ENCODE measurements at places on chromosomes 4 and X.

DNA sequence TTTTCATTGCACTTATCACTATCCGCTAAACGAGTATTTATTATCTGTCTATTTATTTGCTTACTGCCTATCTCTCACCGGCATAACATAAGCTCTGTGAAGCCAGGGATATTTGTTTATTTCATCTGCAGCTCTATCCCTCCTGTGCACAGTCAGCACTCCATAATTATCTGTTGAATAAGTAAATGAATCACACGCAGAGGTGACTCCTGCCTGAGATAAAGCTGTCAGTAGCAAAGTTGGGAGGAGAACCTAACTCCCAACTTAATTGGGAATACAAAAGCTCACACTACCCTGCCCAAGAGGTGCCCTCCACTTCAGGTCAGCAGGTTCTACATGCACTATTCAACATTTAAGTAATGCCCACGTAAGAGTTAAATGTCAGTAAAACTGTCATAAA, 85.7 kb downstream of the CORIN start:
- no peak for DNase-seq

DNA sequence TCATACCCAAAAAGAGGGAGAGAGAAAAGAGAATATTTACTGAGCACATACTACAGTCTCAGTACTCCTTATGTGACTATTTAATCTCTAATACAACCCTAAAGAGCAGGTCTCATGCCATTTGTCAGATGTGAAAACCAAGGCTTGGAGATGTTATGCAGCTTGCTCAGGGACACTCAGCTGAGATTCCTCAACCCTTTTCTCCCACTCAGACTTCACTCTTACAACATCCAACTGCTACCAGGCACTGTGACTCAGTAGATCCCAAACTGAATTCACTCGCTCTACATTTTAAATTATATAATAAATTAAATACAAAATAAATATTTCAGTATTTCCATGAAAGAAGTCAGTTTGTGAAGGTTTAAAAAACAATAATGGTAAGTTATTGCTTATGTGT, 53.7 kb downstream of the TSPAN5 start:
- no peak for DNase-seq

DNA sequence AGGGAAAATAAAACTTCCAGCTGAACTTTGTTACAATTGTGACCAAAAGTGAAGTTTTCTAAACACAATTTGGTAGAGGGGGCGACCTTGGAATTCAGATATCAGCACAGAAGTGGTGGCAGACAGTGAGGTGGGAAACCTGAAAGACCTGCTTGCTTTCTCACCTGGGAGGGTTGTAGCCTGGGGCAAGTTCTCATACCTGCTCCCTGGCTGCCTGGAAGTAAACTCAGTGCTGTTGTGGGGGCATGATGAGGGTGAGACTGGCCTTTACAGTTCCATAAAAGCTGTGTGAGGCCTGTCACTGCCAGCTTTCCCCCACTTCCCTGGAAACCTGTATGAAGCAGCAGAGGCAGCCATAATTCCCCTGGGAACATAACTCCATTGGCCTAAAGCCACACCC, 1180.2 kb downstream of the FAM133A start:
- DNase-seq, result no peak

GRCh38 chrX:23515028-23515427, 152.3 kb upstream of the PRDX4 start:
- DNase-seq, result no peak

DNA sequence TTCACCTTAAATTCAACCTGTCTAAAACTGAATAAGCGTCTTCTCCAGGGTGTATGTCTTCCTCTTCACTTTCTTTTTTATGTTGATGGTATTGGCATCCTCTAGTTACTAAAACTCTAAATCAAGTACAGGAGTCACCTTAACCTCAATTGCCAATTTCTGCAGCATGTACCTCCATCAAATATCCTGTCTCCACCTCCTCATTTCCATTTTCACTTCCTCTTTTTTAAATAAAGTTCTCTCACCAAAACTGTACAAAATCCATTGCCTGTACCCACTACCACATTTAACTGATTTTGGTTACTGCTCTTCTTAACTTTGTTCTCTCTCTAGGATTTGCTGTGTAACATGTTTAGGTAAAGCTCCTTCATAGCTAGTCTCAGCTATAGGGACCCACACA, 9.2 kb upstream of the NPFFR2 start:
- DNase-seq, result no peak

DNA sequence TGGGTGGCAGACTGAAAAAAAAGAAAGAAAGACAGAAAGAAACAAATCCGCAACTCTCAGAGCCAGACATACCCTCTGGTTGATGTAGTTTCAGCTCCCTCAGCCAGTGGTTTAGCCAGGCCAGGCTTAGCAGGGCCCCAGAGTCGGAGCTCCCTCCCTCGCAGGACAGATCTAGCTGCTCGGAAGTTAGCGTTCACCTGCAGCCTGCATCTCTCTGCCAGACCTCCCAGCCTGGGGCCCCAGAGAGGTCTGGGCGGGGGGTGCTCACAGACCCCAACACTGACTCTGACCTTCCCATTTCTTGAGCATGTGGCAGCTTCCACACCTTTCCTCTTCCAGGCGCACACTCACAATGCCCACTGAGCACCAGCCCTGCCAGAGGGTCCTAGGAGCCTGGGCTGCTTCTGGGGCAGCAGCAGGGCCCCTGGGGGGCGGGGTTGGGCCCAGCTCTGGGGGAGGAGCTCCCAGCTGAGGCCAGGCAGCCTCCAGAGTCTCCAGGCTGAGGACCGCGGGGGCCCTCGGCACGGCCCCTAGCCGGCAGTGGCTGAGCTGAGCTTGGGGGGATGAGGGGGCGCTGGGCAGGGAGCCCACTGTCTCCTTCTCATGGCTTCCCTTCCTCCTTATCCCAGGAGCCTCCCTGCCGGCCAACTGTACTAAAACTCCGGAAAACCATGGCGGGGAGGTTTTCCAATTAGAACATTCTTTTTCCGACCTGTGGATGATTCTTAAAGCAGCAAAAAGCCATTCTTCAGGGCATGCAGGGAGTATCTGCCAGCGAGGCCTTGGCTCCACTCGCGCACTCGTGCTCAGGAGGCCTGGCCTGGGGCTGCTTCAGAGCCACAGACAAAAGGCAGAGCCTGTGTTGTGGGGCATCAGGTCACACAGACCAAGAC, 4.6 kb upstream of the ZNF185 start:
- no peak for DNase-seq

DNA sequence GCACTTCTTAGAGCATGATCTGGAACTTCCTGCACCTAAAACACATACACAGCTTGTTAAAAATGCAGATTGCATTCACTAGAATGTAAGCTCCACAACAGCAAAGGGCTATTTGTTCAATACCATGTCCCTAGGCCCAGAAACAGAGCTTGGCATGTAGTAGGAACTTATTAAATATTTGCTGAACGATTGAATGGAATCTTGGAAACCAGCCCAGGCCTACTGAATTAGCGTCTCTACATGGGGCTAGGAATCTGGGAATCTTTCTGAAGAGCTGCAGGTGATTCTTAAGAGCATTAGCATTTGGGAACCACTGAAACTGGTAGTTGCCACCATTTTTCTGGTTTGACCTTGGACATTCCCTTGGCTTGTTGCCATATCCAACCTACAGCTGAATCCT, 234.1 kb downstream of the STIM2 start:
- DNase-seq, result no peak

DNA sequence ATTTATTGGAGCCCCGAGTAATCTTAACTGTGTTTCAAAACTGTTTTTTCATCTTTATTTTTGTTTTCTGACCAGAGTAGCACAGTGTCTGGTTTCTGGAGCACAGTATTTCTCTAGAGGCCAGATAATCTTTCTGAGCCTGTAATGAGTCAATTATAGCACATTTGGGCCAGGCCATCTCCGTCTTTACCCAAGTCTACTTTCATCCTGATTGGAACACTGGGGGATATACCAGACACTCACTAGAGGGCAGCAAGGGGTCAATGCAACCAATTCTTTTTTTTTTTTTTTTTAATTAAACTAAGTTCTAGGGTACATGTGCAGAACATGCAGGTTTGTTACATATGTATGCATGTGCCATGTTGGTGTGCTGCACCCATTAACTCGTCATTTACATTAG, 282.0 kb downstream of the ARHGAP24 start:
- no peak for DNase-seq

GRCh38 chrX:119477812-119478232, 9.6 kb downstream of the SLC25A5 start:
- no peak for DNase-seq

DNA sequence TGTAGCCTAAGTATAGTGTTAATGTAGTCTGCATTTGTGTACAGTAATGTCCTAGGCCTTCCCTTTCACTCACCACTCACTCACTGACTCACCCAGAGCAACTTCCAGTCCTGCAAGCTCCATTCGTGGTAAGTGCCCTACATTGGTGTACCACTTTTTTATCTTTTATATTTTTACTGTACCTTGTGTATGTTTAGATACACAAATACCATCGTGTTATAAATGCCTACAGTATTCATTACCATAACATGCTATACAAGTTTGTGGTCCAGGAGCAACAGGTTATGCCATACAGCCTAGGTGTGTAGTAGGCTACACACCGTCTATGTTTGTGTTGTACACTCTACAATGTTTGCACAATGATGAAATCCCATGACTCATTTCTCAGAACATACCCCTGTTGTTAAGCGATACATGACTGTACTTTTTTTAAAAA, 15.4 kb downstream of the TSPAN5 start:
- no peak for DNase-seq

- no peak for DNase-seq
Measured at GRCh38 chr4:122692641-122693520, 39.6 kb upstream of the BBS12 start.

- DNase-seq, result no peak
Measured at GRCh38 chr4:8272472-8273428, 3.2 kb downstream of the HTRA3 start.

DNA sequence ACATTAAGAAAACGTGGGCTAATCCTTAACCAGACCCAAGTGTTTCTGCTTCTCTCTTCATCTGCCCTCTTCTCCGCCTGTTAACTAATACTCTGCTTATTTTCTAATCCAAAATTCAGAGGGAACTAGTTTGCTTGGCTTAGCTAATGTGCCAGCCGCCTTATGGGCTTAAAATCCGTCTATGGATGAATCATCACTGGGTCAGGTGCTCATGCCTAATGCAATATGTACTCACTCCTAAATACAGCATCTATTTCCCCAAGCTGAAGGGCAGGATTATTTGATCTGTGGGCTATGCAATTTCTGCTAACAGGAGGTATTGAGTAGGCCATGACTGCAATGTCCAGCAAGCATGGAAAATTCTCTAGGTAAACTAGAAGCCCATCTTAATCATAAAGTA, 12.4 kb downstream of the DYNLT3 start:
- DNase-seq, result no peak

DNA sequence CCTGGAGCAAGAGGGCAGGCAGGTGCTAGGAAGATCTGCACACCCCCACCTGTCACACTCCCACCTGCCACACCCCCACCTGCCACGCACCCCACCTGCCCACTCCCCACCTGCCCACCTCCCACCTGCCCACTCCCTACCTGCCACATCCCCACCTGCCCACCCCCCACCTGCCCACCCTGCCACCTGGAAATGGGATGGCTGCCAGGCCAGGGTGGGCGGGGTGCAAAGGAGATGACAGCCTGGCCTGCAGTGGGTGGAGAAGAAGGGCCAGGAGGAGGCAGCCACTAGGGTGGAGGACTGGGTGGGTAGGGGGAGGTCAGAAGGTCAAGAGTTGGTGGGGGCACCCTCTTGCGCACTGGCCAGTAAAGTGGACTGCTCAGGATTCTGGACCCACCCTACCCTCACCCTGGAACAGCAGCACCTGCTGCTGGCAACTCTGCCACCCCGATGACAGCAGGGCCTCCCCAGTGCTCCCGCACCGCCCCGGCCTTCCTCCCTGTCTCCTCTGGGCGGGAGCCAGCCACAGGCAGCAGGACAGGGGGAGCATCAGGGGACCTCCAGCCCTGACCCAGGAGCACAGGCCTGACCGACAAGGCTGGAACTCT, 66.8 kb upstream of the NKX1-1 start:
- no peak for DNase-seq

GRCh38 chr4:2277956-2278355, 16.0 kb upstream of the MXD4 start:
- DNase-seq, result no peak

- DNase-seq, result no peak
Measured at GRCh38 chr4:183554346-183554686, 49.5 kb downstream of the ING2 start.

DNA sequence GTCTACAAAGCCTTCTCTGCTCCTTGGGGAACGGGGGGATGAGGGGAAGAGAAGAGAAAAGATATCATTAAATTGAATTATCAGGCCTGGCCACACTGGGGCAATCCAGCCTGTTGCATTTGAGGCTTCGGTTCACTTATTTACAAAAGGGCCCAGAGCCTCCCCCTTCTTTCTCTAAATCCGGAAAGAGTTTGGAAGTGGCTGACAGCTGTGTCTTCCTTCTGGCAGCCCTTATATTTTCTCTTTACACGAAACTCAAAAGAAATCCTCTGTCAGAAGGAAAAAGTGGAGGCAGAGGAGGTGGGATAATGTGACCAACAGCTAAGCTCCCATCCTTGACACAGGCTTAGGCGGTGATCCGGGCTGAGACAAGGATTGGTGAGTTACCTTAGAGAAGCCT, 158.3 kb upstream of the TAPT1 start:
- DNase-seq, result no peak

DNA sequence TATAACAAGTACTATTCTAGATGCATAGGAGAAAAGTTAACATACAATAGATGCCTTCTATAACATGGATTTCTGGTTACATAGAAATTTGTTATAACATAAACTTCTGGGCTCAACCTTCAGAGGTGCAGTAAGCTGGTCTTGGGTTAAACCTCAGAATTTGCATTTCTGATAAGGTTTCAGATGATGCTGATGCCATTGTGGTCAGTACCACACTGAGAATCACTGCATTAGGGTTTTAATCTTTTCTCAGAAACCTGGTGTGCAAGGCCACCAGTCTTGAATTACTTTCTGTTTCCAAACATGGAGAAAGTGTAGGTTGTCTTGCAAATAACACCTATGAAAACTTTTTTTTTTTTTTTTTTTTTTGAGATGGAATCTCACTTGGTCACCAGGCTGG, 146.2 kb downstream of the SPOCK3 start:
- DNase-seq, result no peak

GRCh38 chrX:110310896-110311295, 7.0 kb downstream of the AMMECR1 start:
- DNase-seq, result peak; percentile 31

DNA sequence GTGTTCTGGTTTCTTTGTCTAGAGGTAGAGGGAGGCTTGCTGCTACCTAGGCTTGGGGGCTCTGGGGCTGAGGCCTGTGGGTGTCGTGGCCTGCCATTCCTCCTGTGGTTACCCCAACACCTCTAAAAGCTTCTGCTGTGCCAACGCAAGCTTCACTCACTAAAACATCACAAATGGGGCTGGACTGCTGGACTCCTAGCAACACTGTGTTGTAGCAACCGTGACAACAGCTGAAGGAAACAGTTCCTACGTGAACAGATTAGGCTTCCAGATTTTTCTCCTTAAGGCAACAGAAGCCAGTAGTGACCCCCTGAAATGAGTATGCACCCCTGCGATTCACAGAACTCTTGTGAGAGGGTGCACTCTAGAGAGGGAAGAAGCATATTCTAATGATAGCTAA, 138.3 kb upstream of the TEX13D start:
- no peak for DNase-seq

GRCh38 chr4:55578341-55579010, 13.6 kb downstream of the PDCL2 start:
- DNase-seq, result no peak

- no peak for DNase-seq
Measured at GRCh38 chr4:152959080-152959479, 23.0 kb downstream of the FHDC1 start.

Measured in stimulated activated CD8-positive, alpha-beta memory T cell treated with anti-CD3 and anti-CD28 coated beads, Interleukin-4, amount 100 ng/mL, for 48 hours (primary cell).